ENCODE measurements at places on chromosomes 12 and 14.

DNA sequence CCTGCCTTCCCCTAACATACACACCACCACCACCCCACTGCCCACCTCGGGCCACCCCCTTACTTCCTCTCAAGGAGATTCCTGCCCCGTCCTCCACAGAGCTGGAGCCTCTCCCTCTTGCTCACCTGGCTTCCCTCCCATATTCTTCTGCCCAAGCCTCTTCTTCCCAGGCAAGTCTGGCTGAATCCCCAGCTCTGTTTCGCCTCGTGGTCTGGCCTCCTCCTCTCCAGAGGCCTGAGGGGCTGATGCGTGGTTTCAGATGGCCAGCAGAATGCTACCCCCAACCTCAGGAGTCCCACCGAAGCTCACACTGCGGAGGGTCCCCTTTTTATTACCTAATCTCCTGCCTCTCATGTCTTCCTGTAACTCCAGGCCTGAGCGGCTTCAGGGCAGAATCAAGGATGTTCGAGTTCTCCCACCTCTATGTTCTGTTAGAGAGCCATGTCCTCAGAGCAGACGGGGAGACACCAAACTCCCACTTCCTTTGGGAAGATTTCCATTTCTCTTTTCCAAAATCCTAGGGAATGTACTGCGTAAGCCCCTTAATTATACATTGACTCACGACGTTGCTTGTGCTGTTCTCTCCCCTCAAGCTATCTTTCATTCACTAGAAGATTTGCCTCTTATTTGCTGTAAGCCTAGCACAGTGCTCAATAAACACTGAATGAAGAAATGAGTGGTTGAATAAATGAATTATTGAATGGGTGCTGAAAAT is 33.9 kb upstream of the LTBP2 start:
- no peak for DNase-seq

GRCh38 chr12:106138633-106139421 is at the start of gene NUAK1:
Gene NUAK1 (minus strand): TSS chr12:106138954. CDS start chr12:106138653, 301 bp downstream.
- DNase-seq: no peak

DNA sequence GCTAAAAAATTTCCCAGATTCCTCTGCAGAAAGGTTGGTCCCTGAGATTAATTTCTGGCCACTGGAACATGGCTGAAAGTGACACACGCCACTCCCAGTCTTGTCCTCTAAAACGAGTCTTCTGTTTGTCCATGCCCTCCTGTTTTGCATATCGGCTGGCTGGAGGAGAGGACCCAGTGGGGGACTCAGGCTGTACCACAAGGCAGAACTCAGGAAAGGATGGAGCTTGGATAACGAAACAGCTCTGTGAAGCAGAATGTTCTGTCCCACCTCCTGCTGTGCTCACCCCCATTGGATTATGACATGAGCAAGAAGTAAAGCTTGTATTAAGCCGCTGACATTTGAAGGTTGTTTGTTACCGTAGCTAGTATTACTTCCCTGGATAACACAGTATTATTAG is 856.2 kb downstream of the BCL11B start:
- DNase-seq: no peak

DNA sequence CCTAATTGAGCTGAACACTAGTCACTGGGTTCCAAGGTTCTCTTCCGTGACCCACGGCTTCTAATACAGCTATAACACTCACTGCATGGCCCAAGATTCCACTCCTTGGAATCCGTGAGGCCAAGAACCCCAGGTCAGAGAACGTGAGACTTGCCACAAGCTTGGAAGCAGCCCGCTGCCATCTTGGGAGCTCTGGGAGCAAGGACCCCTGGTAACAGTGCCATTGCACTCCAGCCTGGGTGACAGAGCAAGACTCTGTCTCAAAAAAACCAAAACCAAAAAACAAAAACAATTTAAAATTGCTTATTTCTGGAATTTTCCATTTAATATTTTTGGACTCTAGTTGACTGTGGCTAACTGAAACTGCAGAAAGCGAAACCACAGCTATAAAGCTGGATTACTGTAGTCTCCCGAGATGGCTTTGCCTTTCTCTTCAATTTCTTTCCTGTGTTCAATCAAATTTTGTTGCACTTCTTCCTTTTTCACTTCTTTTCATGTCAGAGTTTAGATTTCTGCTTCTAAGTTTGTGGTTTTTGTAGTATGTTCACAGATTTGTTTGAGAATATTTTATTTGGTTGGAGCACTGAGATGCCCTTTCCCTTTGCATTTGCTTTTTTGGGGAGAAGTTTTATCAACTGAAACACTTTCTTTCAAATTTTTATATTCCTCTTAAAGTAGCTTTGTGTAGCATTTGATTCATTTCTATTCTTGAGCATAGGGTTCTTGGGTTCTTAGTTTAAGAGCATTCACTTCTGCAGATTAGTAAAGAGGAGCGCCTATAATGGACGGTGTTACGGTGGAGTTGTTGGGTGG is 44.6 kb downstream of the DDHD1 start:
- no peak for DNase-seq

DNA sequence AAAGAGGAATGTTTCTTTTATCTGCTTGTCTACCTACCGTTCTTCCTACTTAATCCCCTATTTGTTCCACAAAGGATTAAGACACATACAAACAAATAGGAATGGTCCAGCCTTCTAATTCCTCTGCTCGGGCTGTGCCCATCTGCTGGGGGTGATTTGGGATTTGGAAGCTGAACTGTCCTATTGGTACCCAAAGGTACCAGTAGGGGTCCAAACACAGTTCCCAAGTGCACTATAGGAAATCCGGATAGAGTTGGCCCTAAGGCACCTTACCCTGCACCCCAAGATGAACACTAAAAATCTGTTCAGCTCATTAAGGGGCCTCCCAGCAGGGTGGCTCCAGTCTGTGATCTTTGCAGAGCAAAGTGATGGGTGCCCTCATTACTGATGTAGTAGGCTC is 566.9 kb downstream of the NRXN3 start:
- no peak for DNase-seq

DNA sequence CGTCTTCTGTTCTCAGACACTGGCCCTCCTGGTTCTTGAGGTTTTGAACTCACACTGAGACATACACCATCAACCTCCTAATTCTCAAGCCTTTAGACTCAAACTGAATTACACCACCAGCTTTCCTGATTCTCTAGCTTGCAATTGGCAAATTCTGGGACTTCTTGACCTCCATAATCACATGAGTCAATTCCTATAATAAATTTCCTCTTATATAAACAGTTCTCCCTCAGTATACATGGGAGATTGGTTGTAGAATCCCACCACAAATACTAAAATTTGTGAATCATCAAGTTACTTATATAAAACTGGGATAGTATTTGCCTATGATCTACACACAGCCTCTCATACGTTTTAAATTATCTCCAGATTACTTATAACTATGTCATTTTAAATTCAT is 162.2 kb downstream of the DIO2 start:
- no peak for DNase-seq

GRCh38 chr12:63944586-63945228 is 100.2 kb downstream of the SRGAP1 start:
- no peak for DNase-seq

DNA sequence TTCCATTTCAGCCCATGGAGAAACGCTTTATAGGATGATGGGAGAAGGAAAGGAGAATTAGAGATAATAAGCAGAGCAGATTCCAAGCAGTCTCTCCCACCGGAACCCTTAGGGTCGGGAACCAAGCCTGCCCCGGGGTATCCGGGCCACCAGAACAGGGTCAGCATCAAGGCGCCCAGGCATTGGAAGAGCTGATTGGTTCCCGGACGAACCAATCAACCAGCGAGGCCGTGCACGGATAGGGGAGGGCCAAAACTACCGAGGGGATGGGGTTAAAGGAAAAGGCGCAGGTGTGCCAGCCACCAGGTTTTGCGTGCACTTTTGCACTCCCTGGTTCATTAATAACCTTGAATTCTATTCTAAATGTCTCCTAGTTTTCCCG is 1.7 kb downstream of the PPM1H start:
- no peak for DNase-seq

- no peak for DNase-seq
Observed at GRCh38 chr14:27223906-27224305, 626.1 kb upstream of the NOVA1 start.

GRCh38 chr14:71474301-71475265 is 457.6 kb upstream of the RGS6 start:
- no peak for DNase-seq

- no peak for DNase-seq
Observed at GRCh38 chr12:92445253-92446082, 257.3 kb upstream of the PLEKHG7 start.

DNA sequence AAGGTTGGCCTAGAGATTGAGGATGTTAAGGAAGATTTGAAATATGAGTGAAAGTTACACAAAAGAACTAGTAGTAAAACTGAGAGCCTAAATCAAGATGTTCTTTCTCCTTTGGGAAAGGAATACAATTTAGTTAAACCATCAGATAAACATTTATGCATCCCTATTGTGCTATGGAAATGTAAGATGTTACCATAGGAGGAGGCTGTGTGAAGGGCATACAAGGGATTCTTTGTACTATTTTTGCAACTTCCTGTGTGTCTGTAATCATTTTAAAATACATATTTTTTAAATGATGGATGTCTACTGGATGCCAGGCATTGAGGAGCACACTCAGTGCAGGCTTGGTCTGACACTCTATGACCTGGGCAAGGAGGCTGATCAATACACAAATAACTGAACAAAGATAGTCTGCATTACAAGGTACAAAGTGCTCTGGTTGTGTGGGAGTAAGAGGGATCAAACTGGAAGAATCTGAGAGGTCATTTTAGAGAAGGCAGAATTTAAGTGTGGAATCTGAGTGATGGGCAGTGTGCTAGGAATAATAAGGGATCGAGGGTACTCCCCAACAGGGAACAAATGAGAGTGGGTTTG is 5.8 kb upstream of the CHPT1 start:
- no peak for DNase-seq

- DNase-seq: no peak
Observed at GRCh38 chr14:94313991-94314655, 9.0 kb downstream of the SERPINA6 start.

- no peak for DNase-seq
Observed at GRCh38 chr12:27981874-27982273, 9.3 kb upstream of the PTHLH start.

GRCh38 chr12:25556153-25556552 is 3.1 kb upstream of the LMNTD1 start:
- no peak for DNase-seq

- no peak for DNase-seq
Observed at GRCh38 chr12:23025372-23026016, 400.5 kb downstream of the ETNK1 start.

- DNase-seq: no peak
Observed at GRCh38 chr12:49462083-49462744, 76.6 kb upstream of the KCNH3 start.

- DNase-seq: no peak
Observed at GRCh38 chr12:68630050-68630449, 19.4 kb downstream of the RAP1B start.

GRCh38 chr12:49543914-49544815 is 5.3 kb downstream of the KCNH3 start:
- DNase-seq: no peak

DNA sequence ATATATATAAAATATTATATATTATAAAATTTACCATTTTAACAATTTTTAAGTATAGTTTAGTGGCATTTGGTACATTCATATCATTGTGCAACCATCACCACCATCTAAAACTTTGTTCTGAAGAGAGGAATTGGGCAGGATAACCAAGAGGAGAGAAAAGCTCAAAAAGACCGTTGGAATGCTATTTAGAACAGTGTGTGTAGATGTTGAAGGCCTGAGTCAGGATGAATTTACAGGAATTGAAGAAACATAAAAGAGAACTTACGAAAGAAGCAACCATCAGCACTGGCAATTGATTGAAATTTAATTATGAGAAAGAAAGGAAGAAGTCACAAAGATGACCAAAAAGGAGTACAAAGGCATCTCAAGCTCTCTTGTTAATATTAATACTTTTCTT is 196.9 kb upstream of the PWP1 start:
- no peak for DNase-seq

DNA sequence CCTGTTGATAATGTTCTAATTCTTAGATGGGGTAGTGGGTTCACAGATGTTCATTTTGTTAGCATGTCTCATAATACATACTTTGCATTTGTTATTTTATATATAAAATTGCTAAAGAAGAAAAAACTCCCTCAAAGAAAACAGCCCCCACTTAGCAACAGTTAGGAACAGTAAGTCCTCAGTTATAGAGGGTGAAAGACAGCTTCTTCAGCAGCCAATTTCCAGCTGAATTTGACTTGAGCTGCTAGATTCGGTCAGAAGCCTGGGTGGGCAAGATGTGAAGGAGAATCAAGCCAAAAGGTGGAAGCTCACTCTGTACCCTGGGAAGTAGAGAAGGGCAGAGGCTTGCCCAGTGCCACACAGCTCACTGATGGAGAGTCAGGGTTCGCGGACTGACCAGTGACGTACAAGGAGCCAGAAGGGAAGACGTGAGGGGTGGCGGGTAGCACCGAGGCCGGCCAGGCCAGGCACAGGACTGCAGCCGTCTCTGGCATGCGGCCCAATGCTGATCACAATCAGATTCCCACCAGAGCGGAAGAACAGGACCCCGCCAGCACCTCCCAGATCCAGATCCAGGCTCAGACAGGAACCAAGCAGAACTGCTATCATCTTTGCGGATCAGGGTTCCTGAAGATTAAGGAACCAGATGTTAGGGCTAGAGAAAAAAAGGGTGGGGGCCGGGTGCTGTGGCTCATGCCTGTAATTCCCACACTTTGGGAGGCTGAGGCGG is 30.4 kb upstream of the VWF start:
- no peak for DNase-seq

DNA sequence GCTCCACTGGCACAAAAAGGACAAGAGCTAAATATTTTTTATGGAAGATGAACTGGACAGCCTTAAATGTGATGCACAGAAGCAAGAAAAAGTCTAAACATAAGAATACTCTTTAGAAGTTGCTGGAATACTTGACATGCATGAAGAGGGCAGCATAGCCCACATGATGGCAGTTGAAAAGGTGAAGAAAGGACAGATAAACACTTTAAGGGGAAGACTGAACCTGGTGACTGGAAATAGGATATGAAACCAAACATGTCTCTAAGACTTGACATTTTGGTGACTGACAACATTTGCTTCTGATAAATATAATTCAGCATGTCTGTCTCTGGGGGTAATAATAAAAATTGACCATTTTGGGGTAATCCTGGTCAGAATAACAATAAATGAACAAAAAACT is 273.1 kb downstream of the CCDC91 start:
- DNase-seq: no peak
